ENCODE measurements at places on chromosomes 4 and X.
A peak's percentile ranks its signal among the peaks of the same experiment; 100 is the strongest.

DNA sequence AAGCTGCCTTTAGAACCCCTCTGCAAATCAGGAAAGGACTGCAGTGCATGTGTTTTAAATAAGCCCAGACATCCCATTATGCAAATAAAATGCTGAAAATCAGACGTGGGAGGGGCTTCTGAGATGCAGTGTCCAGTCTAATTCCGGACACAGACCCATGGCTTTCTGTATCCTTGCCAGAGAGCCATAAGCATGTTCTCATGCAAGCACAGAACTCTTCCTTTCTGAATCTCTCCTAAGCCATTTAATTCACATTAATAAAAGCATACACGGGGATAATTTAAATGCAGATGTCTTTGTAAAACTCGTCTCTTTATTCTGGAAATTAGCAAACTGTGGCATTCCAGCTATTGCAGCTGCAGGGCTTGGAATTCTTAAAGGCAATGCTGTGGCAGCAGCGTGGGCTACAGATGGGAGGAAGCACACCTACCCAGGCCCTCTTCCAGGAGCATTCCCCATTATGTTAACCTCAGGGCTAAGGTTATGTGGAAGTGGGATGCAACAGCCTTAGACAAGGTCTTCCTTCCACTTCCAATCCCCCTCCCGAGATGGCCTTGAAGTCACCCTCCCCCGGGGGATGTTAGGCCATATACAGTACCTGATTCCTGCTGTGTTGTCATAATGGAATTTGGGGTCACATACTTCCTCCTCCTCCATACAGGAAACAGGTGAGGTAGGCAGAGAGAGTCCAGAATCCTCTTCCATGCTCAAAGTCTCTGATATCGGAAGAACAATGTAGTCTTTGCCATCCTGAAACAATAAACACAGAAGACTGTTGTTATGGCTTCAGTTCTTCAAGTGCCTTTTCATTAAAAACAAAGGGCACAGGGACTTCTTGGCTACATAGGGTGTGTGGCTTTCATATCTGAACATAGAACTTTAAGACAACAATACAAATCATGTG, 38.1 kb downstream of the KDR start:
- DNase-seq: no peak

GRCh38 chr4:140609548-140610425, 41.0 kb upstream of the UCP1 start:
- peak; percentile 55 for DNase-seq

GRCh38 chr4:147128787-147129186, 183.1 kb upstream of the TTC29 start:
- DNase-seq: no peak

DNA sequence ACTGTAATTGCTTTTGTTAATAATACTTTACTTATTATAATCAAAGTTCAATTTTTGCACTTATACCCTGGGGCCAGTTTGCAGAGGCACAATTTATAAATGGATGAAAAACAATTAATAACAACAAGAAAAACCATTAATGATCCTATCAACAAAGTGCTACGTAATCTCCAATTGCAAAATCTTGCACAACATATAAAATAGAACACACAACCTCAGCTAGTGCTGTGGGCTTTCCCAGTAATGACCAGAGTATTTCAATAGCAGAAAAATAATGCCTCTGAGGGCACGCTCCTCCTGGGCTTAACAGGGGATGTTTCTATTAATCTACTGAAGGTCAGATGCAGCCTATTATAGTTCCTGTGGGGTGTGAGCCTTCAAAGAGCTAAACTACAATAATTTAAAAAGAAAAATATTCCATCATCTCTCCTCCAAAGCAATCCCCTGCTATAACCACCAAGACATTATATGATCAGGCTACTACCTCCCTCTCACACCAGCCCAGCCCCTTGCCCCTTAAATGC, 508.5 kb upstream of the SLIT2 start:
- DNase-seq: no peak

DNA sequence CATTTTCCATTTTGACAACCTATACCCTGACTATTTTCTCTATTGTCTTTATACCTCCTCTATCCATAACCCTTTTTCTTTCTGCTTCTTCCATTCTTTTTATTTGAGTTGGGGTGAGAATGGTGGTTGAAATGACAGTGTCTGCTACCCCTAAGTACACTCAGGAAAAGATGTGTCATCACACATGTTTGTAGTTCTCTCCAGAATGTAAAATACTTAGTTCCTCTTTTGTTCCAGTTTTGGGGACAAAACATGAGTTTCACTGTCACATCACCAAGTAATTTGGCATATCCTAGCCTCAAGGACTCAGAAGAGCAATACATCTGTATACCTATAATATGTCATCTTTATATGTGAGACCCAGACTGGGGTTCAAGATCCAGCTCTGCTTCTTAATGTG, 90.3 kb downstream of the COMMD8 start:
- no peak for DNase-seq

GRCh38 chr4:82648356-82648755, 86.6 kb upstream of the TMEM150C start:
- DNase-seq: peak; percentile 37

DNA sequence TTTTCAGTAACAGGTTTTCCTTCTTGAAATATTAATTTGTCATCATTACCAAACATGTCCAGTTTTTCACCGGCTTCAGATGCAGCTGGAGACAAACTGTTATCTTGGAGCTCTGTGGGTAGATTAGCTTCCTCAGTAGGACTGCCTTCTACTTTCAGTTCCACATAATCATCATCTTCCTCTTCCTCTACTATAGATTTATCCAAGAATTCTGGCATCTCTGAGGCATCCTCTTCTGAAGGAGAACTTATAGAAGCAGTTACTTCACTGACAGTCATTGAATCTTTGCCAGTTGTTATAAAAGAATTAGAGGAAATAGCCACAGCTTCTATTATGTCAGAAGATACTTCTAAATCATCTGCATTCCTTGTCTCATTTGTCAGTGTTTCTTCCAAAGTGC, 162.9 kb downstream of the LRBA start:
- no peak for DNase-seq

- no peak for DNase-seq
Observed at GRCh38 chr4:164771088-164771487, 17.2 kb downstream of the SMIM31 start.

GRCh38 chr4:20787940-20788665, 87.8 kb downstream of the PACRGL start:
- no peak for DNase-seq

DNA sequence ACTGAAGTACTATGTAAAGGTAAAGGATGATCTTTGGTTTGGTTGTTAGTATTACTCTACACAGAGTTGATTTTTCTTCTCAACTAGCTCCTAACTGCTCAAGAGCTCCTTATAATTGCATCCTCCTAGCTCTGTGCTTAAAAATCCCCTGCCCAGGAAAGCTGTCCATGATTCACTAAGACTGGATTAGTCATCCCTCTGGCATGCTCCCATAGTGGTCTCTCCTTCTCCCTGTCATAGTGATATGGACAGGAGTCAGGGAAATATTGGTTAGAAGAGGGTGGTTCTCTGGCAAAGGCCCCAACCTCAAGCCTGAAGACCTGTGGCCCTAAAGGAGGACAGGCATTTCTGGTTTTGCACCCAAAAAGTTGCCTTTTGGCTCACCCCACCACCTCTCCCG, 242.3 kb upstream of the KCNIP4 start:
- DNase-seq: peak; percentile 77

DNA sequence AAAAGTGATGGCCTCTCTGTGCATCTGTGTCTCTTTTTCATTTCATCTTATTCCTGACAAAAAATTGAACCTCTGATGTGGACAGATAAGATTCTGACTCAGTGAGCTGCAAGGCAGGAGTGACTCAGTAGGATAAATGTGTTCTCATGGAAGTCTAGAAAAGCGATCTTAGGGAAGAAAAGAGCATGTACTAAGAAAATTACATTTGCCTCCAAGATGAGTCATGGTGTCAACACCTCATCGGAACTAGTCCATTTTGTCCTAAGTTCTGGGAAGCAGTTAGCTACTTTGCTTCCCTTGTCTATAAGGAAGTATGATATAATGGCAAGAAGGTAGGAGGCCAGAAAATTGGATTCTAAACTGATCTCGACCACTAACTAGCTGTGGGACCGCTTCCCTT, 83.5 kb upstream of the AFF2 start:
- DNase-seq: no peak

DNA sequence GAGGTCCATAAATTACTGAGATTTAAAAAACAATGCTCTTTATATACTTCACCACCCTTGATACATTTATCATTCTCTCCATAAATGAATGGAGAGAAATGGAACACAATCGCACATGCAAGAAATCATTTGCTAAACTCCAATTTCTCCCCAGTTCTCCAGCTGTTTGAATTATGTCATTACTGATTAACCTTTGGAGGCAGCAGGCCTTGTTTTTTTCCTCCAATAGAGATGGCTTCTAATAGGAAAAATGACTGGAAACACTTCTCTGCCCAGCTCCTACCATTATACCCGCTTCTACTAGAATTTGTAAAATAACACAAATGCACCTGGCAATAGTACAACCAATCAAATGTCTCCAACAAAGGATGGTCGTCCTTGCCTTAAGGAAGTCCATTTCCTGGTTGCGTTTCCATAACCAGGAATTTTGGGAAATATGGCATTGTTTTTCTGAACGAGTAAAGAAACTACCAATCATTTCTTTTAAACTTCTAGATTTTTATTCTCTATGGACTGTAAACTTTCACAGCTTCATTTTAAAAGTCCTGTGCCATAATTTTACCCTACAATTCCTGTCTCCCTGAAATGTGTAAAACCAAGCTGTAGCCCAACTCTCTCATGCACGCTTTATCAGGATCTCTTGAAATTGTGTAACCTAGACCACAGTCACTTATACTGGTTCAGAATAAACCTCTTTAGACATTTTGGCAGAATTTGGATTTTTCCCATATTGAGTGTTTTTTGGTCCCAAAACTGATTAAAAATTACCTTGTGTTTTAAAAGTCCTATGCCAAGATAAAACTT, 60.1 kb downstream of the APBB2 start:
- DNase-seq: no peak

DNA sequence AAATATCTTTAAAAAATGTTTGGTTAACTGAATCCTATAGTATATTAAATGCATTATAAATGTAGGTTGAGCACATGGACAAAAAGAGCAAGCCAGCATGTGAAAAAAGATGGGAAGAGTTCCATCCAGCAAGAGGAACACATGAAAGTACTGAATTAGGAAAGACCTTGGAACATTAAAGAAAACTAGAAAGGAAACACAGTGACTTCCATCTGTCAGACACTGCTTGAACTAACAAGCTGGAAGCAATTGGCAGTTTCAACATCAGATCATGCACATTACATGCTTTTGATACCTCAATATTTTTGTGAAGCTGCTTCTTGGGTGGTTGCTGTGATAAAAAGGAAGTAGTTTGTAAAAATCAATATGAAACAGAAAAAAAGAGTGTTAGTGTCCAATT, 626.8 kb upstream of the GNPDA2 start:
- no peak for DNase-seq

GRCh38 chrX:10433296-10433965, 187.0 kb downstream of the MID1 start:
- no peak for DNase-seq

DNA sequence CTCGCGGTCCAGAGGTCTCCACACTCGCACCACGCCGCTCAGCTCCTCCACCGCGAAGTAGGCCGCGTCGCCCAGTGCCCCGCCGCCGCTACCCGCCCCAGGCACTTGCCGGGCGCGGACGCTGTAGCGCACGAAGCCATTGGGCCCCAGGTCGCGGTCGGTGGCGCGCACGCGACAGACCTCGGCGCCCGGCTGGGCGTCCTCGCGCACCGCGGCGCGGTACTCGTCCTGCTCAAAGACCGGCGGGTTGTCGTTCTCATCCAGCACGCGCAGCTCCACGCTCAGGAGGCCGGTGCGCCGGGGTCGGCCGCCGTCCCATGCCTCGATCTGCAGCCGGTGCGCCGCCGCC, 1.4 kb downstream of the DCHS2 start:
- no peak for DNase-seq

- no peak for DNase-seq
Observed at GRCh38 chrX:38578167-38578566, 16.8 kb downstream of the TSPAN7 start.

DNA sequence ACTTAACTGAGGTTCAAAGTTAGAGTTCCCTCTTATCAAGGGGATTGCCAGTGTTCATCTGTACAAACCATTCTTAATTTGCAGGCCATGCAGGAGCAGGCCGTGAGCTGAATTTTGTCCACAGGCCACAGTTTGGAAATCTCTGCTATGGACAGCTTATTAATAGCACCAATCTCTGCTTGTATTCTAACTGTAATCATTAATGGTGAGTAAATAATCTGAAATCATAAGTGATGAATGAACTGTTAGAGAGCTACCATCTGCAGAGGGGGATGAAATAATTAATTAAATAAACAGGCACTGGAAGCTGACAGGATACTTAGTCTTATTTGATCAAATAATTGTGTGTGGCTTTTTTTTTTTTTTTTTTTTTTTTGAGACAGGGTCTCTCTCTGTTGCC, 48.5 kb upstream of the PDLIM3 start:
- no peak for DNase-seq

GRCh38 chrX:13283950-13284546, 35.8 kb downstream of the ATXN3L start:
- DNase-seq: peak; percentile 78

DNA sequence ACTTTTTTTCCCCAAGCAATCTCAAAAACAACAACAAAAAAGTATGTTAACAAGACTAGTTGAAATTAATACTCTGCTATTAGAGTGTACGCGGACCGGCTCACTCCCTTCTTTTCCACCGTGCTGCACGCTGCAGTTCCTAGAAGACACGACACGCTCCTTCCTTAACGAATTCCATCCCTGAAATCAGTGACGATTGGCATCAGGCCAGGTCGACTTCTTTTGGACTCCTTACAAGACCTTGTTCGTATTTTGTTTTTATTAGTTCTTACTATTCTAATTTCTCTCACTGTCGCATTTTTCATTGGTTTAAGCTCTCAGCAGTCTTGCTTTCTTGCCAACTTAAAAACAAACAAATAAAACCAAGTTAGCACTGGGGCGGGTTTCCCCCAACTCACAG, 175.8 kb upstream of the PITX2 start:
- no peak for DNase-seq

DNA sequence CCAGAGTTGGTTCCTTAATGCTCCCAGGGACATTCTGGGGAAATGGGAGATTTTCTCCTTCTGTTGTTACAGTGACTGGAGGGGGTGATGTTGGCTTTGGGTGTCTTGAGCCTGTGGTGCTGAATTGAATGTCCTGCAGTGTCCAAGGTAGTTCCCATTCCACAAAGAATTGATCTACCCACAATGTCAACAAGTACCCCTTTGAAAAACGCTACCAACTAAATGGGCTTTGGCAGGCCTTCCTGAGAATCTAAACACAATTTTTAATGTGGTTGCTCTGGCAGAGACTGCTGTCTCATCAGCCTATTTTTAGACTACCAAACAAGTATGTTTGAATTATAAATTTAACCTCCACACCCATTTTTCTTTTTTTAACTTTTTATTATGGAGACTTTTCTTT, 69.4 kb downstream of the CCKAR start:
- DNase-seq: peak; percentile 56

- DNase-seq: no peak
Observed at GRCh38 chr4:152581536-152582160, 45.8 kb upstream of the FBXW7 start.
